DMS 273 treated with DMSO at 0.1 percent for 48 hours (cell line): ENCODE measurements at places on chromosomes 5 and 9.
A peak's percentile ranks its signal among the peaks of the same experiment; 100 is the strongest.

- no peak for DNase-seq
Observed at GRCh38 chr5:152116934-152117333, 192.3 kb upstream of the GLRA1 start.

GRCh38 chr5:111685969-111686368 lies 71.0 kb downstream of the NREP start:
- peak; percentile 20 for DNase-seq

GRCh38 chr5:88502179-88503040 lies 233.8 kb upstream of the TMEM161B start:
- no peak for DNase-seq

GRCh38 chr9:109894921-109895758 lies 115.1 kb downstream of the PALM2AKAP2 start:
- DNase-seq: no peak

DNA sequence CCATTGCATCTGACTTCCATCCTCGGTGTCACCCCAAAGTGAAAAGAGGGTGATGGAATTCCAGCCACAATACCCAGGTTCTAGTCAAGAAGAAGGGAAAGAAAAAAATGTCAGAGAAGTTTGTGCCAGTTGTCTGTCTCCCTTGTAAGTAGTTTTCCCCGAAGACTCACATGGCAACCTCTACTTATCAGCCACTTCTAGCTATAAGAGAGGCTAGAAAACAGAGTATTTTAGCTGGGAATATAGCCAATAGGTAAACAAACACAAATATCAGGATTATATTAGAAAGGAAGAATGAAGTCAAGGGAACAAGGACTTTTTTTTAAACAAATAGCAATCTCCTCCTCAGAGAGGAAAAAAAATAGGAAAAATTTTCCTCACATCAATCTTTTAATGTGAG lies 12.2 kb upstream of the ISL1 start:
- DNase-seq: no peak

DNA sequence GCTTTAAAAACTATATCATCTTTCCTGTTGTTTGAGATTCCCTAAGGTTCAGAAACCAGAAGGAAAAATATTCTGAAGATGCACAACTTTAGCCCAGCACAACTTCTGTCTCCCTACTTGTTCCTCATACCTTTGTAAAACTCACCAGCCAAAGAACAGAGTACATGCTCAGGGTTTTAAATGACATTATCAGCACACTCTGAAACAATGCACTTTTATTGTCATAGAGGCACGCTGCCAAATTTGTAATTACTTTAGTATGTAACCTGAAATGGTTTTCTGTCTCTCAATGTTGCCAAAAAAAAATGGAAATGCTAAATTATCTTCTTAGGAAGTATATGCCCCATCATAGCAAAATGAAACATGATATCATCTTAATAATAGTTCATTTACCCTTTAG lies 383.6 kb upstream of the CDH6 start:
- no peak for DNase-seq

DNA sequence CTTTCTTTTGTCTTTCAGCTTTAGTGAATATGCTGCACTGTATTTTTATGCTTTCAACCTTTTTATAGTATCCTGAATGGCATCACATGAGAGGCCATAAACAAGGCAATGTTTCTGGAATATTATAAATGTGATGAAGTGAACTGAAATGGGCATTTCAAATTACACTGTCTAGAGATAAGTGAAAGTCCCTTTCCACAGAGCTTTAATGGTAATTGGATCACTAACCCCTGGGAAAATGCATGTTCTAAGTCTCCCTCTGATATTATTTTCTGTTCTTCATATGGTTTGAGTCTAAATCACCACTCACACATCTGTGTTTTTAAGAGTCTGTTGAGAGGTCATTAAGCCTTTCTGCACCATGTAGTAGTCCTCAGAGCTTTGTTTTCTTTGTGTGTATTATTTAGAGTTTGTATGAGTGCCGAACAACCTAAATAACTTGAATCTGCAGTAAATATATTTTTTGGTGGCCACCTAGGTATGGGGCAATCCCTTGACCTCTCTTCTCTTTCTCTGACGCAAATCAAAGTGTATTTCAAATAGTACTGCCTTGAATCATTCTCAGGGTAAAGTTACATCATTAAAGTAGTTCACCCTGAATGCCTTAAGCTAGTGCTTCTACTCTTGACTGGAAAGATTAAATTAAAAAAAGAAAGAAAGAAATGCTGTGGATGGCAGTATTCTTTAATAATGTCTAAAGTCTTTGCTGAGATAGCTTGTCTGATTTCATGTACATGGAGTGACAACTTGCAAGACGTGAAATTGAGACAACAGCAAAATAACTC lies 1931.0 kb upstream of the CDH6 start:
- no peak for DNase-seq

GRCh38 chr5:128036950-128037349 lies 46.6 kb upstream of the SLC12A2 start:
- DNase-seq: no peak

- peak; percentile 72 for DNase-seq
Observed at GRCh38 chr5:124718380-124718789, 28.1 kb downstream of the ZNF608 start.

- DNase-seq: no peak
Observed at GRCh38 chr5:179110528-179110927, 50.4 kb downstream of the ZNF354C start.

GRCh38 chr9:78030553-78031443 lies 813 bp downstream of the GNAQ start:
- no peak for DNase-seq

DNA sequence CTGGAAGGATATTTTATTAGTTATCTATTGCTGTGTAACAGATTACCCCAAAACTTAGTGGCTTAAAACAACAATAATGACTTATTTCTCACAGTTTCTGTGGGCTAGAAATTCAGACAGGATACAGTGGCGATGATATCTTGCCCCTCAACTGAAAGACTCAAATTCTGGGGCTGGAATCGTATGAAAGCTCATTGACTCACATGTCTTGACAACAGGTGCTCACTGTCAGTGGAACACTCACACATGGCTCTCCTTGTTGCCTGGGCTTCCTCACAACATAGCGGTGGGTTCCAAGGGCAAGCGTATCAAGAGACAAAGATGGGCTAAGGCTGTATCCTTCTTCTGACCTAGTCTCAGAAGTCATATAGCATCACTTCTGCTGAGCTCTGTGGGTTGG lies 3.7 kb upstream of the GNPDA1 start:
- DNase-seq: no peak

GRCh38 chr9:133987946-133988665 lies 4.0 kb downstream of the VAV2 start:
- no peak for DNase-seq

- no peak for DNase-seq
Observed at GRCh38 chr9:95627802-95628201, 111.0 kb upstream of the PTCH1 start.

GRCh38 chr9:2657427-2657826 lies 35.8 kb downstream of the VLDLR start:
- DNase-seq: no peak

- DNase-seq: no peak
Observed at GRCh38 chr9:124284237-124284831, 26.6 kb downstream of the NEK6 start.
